NCI-H1417 (cell line): ENCODE measurements at places on chromosomes 12 and 14.
A peak's percentile ranks its signal among the peaks of the same experiment; 100 is the strongest.

GRCh38 chr12:57744194-57744776 is 554 bp upstream of the TSPAN31 start:
- DNase-seq: no peak

DNA sequence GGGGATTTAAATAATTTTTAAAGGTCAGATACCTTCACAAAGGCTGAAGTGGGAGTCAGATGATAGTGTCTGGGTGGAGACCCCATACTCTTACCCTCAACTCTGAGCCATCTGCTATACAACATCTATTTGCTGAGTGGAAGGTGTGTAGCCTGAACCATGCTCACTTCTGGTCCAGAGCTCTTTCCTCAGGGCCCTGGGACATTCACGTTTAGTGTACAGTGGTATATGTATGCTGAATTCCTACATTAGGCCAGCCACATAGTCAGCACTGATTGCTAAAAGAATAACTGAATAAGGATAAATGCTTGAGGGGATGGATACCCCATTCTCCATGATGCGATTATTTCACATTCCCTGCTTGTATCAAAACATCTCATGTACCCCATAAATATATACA is 107.3 kb downstream of the KIF26A start:
- DNase-seq: no peak

DNA sequence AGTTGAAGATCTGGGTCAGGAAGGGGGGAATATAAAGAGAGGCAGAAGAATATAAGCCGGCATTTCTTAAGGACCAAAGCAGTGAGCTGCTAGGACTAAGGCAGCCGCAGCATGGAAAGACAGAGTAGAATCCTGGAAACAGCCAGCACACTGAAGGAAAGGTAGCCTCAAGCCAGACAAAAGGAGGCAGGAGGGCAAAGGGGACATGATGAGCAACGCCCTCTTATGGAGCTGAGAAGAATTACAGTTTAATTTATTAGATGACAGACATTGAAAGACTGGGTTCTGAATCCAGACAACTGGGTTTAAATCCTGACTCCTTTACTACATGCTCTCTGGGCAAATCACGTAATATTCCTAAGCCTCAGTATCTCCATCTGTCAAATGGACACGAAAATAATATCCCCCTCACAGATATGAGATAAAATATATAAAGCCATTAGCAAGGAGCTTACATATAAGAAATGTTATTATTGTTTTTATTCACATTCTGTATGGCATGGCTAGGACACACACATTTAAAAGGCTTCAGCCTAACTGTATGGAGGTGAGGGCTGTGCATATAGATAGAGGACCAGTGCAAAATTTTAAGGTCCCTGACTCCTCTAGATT is 8.1 kb upstream of the PCED1B start:
- no peak for DNase-seq

DNA sequence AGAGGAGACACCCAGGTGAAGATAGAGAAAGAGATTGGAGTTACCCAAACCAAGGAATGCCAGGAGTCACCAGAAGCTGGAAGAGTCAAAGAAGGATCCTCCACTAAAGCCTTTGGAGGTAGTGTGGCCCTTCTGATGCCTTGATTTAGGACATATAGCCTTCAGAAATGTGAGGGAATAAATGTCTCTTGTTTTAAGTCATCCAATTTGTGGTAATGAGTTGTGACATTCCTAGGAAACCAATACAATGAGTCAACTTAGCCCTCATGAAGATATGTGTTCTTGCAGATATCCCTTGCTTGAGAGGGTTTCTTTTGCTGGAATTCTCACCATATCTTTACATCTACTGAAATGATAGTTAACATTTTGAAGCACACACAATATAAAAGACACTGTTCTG is 58.8 kb downstream of the CCER1 start:
- no peak for DNase-seq

DNA sequence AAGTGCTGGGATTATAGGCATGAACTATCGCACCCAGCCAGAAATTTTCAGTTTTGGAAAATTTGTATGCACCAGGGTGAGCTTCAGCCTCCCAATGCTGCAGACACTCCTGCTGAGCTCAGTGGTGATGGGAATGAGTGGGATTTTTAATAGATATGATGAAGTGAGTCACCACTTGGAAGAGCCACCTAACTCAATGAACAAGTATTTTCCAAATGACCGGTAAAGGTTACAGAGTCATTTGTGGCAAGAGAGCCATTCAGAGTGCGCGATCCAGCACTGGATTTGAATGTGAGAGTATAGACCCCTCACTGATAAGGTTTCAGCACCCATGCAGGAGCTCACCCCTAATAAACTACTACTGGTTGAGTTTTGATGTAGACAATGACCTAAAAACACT is 100.7 kb downstream of the PPP2R5C start:
- DNase-seq: no peak

GRCh38 chr12:13981990-13982389 is 588 bp upstream of the GRIN2B start:
- DNase-seq: no peak

DNA sequence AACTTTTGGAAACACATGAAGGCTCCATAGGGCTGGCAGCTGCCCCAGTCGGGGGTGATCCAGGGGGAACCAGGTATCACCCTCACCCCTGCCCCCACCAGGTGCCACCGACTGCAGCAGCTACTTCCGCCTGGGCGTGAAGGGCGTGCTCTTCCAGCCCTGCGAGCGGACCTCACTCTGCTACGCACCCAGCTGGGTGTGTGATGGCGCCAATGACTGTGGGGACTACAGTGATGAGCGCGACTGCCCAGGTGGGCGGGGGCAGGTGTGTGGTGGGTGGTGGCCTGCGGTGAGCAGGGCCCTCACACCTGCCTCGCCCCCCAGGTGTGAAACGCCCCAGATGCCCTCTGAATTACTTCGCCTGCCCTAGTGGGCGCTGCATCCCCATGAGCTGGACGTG is 22.3 kb upstream of the NXPH4 start:
- DNase-seq: no peak

GRCh38 chr12:52011602-52012214 is 5.0 kb downstream of the TAMALIN start:
- no peak for DNase-seq

DNA sequence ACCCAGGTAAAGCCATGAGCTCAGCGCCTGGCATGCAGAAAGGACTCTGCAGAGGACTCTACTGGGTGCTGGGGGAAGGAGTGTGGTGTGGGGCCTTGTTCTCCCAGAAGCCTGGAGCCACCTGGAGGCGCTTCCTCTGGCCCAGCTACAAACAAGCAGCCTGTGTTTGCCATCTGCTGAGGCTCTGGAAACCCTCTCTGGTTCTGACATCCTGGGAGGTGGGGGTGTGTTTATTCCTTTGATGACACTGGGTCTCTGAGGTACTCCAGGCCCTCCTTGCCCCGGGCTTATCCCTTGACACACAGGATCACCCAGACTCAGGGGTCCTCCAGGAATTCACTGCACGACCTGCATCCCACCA is 44.9 kb downstream of the RNF34 start:
- DNase-seq: no peak

DNA sequence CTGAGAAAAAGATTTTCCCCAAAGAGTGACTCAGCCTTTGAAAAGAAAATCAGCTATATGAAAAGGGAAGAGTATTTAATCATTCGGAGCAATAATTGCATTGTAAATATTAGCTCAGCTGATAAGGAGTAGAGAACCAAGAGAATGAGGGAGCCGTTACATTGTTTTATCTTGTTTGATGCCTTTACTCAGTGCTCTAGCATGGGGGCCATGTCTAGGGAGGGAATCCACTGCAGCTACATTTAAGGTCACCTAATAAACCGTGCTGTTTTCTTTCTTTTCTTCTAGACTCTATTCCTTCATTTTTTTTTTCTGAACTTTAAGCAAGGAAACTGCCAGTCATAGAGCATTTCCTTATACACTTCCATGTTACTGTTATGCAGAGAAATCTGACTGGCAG is 447.0 kb downstream of the DIO2 start:
- DNase-seq: peak; percentile 41

DNA sequence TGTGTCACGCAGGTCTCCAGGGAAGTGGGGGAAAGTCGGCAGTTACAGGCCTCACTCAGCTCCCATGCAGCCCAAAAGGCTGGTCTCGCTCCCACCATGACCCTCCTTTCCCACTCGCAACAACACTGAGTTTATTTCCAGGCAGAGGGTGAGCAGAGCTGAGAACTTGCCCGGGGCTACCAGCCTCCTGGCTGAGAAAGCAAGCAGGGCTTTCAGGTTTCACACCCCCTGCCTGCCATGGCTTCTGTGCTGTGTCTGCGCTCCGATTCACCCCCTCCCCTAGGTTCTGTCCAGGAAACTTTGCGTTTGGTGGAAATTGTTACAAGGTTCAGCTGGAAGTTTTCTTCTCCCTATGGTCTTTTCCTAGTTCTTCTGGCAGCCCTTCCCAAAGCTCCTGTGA is 17.1 kb downstream of the OR10G2 start:
- no peak for DNase-seq

- no peak for DNase-seq
These were observed 160.2 kb downstream of the PELI2 start for GRCh38 chr14:56278383-56278782.

DNA sequence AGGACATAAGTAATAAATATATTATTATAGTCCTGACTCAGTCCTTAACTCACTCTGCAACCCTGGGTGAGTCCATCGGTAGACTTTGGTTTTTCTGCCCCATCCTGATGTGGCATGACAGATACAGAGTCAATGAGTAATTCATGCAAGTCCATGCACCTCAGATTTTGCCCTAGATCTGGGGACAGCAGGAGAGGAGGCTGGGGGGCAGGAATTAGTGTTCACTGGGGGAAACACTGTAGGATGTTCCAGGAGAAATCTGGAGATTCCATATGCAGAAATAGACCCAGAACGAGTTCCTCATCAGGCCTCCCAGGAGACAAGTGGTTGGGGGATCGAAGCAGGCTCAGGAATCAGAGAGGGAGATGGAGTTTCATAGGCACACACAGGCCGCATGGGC is 150.8 kb downstream of the DICER1 start:
- DNase-seq: no peak

DNA sequence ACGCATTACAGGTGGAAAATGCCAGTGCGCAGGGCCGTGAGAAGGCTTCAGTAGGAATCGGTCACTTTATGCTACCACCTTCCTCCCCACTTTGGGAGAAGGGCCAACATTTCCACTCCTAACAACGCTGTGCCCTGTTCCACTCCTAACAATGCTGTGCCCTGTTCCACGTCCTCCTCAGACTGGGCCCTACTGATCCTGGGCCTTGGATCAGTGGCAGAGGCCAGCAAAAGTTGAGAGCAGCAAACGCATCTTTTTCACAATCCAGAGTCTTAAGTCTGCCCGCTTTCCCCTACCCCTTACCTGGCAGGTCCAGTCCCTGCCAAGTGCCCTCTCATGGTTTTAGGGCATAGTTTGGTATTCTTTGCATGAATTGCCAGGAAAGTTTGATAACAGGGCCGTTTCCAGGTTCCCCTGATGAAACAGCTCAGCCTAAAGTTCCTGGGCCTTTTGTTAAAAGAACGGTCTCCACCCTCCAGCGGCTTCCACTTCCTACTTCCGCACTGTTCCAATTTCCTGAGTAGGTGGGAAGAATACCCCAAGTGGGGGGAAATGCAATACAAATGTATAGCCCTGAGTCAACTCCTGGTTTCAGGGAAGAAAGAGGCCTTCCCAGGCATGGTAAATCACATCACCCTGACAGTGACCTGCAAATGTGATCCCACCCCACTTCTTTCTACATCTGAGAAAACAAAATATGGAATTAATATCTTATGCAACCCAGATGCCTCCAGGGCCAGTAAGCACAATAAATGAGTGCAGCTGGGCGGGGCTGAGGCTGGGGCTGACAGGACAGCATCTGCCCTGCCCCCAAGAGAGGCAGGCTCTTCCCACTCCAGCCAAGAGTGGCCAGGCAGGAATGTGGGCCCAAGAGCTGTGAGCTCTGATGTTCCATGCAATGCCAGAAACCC is 15.0 kb downstream of the KCTD10 start:
- DNase-seq: no peak

DNA sequence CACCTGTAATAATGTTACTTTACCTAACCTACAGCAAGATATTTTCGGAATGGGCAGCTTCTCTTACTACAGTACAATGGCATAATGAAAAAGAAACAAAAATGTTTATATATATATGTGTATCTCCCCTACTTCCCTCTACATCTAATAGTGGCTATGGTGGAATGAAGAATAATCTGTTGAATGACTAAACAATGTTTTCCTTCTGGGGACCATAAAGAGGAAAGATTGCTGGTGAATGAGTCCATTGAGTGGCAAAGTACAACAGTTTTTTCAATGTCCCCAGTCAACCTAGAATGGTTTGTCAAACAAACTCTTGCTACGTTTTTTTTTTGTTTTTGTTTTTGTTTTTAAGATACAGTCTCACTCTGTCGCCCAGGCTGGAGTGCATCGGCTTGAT is 47.2 kb downstream of the RALGAPA1 start:
- DNase-seq: no peak

GRCh38 chr12:84785281-84785680 is 127.3 kb downstream of the SLC6A15 start:
- DNase-seq: no peak

GRCh38 chr12:65331456-65331855 is 53.0 kb downstream of the MSRB3 start:
- DNase-seq: no peak

GRCh38 chr14:69023035-69023434 is 43.9 kb upstream of the ACTN1 start:
- no peak for DNase-seq

DNA sequence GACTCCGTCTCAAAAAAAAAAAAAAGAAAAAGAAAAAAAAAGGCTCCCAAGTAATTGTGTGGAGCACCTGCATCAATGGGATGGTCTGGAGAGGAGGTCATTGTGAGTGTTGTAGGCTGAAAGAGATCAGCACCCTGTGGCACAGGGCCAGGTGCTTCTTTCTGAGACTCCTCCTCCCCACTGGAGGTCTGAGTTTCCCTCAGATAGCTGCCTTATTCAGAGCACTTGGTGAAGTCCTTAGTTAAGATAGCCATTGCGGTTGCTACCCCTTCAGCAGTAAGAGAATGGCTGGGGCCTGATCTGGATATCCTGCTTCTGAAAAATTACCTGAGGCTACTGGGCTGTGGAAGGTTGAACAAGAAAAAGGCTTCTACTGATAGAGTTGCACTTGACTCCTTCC is 69.8 kb downstream of the ANO6 start:
- DNase-seq: no peak

GRCh38 chr12:49547090-49547690 is 8.4 kb downstream of the KCNH3 start:
- DNase-seq: no peak

GRCh38 chr14:91899213-91899612 is 31.9 kb upstream of the TC2N start:
- DNase-seq: peak; percentile 15
